ENCODE measurements at places on chromosomes 7 and 10. TPM values are rescaled to one million over a fixed set of nuclear protein-coding genes. Genes with fewer than 3 reads are reported as not detected.

GIMAP5 gene
- 6.5 TPM for polyA plus RNA-seq

TET1 gene
- polyA plus RNA-seq = 10.8 TPM

ELFN1 gene
- 6.7 TPM for polyA plus RNA-seq

MAGI2 gene
- polyA plus RNA-seq = 4.2 TPM

Data from hindlimb muscle (tissue), 1 donor.